ENCODE measurements at places on chromosomes 1 and 21.
A peak's percentile ranks its signal among the peaks of the same experiment; 100 is the strongest.

DNA sequence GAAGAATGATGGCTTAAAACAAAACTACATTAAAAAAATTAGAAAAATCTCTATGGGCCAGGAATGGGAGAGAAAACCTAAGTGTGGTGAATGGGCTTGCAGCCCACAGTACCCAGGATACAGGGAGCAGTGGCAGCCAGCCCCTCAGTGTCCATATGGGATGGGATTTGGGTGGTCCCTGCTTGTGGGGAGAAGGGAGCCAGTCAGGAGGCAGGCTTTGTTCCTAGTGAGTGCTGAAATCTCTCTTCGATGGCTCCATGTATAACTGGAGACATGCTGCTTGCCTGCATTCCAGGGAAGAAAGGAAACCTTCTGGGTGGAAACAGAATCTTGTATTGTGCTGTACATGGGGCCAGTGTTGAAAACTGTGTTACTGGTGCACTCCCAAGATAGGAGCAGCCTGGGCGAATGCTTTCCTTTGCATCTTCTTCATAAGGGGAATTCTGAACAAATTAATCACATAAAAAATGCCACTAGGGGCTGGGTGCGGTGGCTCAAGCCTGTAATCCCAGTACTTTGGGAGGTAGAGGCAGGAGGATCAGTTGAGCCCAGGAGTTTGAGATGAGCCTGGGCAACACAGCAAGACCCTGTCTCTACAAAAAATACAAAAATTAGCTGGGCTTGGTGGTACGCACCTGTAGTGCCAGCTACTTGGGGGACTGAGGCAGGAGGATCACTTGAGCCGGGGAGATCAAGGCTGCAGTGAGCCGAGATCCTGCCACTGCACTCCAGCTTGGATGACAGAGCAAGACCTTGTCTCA lies 36.0 kb downstream of the PTPRU start:
- H3K27me3 ChIP-seq, result peaks cover 2% of the 10 kb centered on the region
- no peak overlapping the region for H3K27ac ChIP-seq
- no peak for DNase-seq
- no peaks in the 10 kb centered on the region for H3K36me3 ChIP-seq
- no peaks in the 10 kb centered on the region for H3K4me1 ChIP-seq
- H3K4me3 ChIP-seq, result no peak overlapping the region

GRCh38 chr1:221336126-221336525 lies 405.8 kb downstream of the DUSP10 start:
- H3K36me3 ChIP-seq, result no peaks in the 10 kb centered on the region
- H3K27me3 ChIP-seq, result no peaks in the 10 kb centered on the region
- no peak overlapping the region for H3K27ac ChIP-seq
- no peak for DNase-seq
- no peaks in the 10 kb centered on the region for H3K4me1 ChIP-seq

DNA sequence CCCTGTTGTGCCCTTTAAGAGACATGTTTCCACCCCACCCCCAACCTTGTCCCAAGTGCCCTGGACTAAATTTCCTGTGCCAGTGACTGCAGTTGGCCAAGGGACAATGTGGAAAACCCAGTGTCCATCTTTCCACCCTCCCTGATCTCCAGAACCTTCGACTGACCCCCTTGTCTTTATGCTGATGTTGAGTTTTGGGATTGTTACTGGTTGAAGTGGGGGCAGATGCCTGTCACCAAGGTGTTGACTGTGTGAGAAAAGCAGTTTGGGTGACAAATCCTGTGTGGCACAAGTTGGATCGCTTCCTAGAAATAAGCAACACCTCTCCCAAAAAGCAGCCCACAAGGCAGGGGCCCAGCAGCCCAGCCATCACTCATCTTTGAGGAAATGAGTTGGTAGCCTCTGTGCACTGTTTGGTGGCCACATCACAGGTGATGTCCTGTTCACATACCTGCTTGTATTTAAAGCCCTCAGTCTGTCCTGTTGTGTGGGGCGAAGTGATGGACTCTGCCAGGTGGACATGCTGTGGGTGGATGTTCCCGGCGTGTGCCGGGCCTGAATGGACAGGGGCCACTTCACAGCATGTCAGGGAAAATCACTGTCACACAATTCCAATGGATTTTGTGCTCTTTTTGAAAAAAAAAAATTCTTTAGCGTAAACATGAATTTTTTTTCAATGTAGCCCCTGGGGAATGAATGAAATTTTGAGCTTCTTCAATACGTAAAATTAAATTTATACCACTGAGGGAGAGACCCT lies 6.6 kb upstream of the MIIP start:
- H3K27me3 ChIP-seq, result no peaks in the 10 kb centered on the region
- H3K27ac ChIP-seq, result no peak overlapping the region
- no peaks in the 10 kb centered on the region for H3K4me1 ChIP-seq

- DNase-seq, result no peak
- peaks cover 4% of the 10 kb centered on the region for H3K27me3 ChIP-seq
- no peaks in the 10 kb centered on the region for H3K4me1 ChIP-seq
- no peak overlapping the region for H3K27ac ChIP-seq
- no peaks in the 10 kb centered on the region for H3K36me3 ChIP-seq
Measured at GRCh38 chr1:22339237-22339636, 112.4 kb upstream of the ZBTB40 start.

DNA sequence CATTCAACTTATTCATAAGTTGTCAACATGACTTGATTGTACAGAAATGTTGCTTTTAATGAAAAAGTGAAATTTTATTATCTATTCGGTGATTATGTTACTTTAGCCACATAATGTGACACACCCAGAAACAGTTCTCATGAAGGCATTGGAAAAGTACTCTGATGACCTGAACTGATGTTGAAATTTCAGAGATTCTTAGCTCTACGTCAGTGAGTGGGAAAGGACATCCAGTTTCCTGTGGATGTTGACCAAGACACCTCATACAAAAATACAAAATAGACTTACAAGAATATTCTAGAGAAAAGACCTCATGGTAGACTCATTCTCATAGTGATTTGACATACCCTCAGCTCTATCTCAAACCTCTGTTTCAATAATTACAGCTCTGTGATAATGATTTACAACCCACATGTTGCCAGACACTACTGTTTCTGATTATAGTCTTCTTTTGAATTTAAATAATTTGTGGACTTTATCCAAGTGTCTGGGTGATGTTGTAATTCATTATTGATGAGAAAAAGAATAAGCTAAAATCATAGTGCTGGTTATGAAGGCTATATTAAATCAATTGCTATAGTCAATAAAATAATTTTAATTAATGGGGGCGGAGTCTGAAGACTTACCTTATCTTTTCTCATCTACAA lies 37.3 kb downstream of the KCNK2 start:
- DNase-seq, result no peak
- H3K36me3 ChIP-seq, result no peaks in the 10 kb centered on the region
- no peaks in the 10 kb centered on the region for H3K4me1 ChIP-seq
- no peak overlapping the region for H3K4me3 ChIP-seq
- H3K27ac ChIP-seq, result no peak overlapping the region

DNA sequence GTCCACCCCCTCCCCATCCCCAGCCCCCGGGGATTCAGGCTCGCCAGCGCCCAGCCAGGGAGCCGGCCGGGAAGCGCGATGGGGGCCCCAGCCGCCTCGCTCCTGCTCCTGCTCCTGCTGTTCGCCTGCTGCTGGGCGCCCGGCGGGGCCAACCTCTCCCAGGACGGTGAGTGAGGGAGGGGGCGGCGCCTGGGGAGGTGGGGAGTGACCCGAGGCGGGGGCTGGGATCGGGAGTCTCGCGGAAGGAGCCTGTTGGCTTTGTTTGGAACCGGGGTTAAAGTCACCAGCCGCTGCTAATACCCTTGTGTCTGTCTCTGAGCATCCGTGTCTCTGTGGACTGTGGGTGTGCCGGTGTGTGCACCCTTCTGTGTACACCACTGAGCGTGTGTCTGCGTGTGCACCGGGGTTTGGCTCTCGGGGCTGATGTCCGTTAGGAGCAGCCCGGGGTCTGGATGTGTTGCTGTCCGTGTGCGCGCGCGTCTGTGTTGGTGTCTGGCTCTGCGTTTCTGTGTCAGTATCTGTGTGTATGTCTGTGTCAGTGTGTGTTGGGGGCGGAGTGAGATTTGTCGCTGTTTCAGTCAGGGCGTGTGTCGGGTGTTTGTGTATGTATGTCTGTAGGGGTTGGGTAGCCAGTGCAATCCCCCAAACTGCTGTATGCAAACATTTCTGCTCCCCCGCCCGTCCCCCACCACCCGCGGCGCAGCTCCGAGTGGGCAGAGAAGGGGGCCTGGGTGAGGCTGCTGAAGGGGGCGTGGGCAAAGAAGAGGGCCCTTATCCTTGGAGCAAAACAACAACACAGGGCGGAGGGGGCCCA lies 480 bp downstream of the CADM3 start:
- no peak overlapping the region for H3K4me3 ChIP-seq
- H3K27ac ChIP-seq, result no peak overlapping the region
- H3K4me1 ChIP-seq, result peaks cover 6% of the 10 kb centered on the region
- H3K27me3 ChIP-seq, result peaks cover 27% of the 10 kb centered on the region
- no peak for DNase-seq

DNA sequence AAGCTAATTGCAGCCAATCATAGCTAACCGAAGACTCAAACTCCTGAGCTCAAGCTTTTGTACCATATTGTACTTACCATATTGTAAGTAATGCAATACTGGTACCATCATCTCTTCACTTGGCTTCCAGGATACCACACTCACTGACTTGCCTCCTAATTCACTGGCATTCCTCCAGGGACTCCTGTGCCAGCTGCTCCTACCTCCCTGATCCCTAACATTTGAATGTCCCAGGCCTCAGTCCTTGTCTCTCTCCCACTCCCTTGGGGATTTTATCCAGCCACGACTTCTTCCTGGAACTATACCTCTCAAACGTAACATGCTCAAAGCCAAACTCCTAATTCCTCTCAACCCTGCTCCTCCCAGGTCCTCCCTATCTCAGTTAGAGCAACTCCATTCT lies 33.8 kb downstream of the USP48 start:
- no peak for DNase-seq
- H3K27ac ChIP-seq, result no peak overlapping the region
- H3K27me3 ChIP-seq, result no peaks in the 10 kb centered on the region
- no peak overlapping the region for H3K4me3 ChIP-seq
- peaks cover 45% of the 10 kb centered on the region for H3K36me3 ChIP-seq

DNA sequence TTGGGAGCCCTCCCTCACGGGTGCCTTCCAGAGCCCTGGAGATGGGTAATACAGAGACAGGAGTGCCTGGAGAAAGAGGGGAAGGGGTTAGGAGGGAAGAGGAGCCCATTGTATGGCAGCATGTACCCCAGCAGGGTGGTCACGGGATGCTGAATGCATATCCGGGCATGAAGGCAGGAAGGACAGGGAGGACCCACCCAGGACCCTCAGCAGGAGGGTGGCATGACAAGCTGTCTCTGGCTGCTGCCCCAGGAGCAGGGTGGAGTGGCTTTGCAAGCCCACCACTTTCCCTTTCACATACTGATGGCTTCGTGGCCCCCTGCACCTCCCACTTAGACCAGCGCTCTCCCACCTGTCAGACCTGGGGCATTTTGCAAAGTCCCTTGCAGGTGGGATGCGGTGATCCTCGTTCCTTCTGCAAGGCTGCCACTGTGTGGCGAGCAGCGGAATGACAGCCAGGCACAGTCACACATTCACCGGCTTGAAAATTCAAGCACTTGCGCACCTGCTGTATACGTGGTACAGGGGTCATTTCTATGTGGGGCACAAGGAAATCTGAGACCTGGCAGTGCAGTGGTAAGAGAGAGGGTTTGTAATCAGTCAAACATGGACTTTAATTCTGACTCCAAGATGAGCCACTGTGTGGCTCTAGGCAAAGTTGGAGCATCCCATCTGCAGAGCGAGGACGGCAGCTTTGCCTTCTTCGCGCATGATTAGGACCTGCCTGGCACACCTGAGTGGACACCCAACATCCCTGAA lies 53.2 kb upstream of the TMEM51 start:
- H3K27me3 ChIP-seq, result peaks cover 12% of the 10 kb centered on the region
- DNase-seq, result peak; percentile 67
- peaks cover 11% of the 10 kb centered on the region for H3K4me1 ChIP-seq
- H3K4me3 ChIP-seq, result no peak overlapping the region
- no peak overlapping the region for H3K27ac ChIP-seq

DNA sequence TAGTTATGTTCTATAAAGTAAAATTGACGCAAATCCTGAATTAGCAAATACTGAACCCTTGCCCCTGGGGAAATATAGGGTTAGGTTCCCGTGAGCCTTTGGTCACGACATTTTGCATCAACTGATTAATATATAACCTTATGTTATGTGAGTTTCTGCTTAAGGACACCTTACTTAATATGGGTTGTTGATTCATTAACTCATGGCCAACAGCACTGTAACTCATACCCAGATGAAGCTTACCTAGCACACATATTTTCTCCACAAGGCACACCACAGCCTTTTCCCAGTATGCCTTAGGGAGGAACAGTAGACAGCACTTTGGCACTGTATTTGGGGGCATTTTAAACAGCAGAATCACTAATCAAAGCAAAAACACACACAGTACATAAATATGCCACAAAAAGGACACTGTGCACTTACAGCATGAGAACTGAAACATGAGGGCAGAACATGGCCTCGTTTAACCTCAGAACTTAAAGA lies 15.1 kb downstream of the INAVA start:
- H3K27me3 ChIP-seq, result no peaks in the 10 kb centered on the region
- H3K4me3 ChIP-seq, result no peak overlapping the region
- peaks cover 14% of the 10 kb centered on the region for H3K4me1 ChIP-seq
- no peak for DNase-seq
- no peak overlapping the region for H3K27ac ChIP-seq

- H3K27ac ChIP-seq, result no peak overlapping the region
- no peaks in the 10 kb centered on the region for H3K27me3 ChIP-seq
- no peak for DNase-seq
- no peaks in the 10 kb centered on the region for H3K4me1 ChIP-seq
Measured at GRCh38 chr1:224747578-224747977, 131.5 kb downstream of the CNIH3 start.

GRCh38 chr21:18893406-18893805 lies 489.8 kb upstream of the TMPRSS15 start:
- H3K27me3 ChIP-seq, result no peaks in the 10 kb centered on the region
- no peaks in the 10 kb centered on the region for H3K4me1 ChIP-seq
- no peaks in the 10 kb centered on the region for H3K36me3 ChIP-seq
- no peak for DNase-seq
- H3K4me3 ChIP-seq, result no peak overlapping the region

DNA sequence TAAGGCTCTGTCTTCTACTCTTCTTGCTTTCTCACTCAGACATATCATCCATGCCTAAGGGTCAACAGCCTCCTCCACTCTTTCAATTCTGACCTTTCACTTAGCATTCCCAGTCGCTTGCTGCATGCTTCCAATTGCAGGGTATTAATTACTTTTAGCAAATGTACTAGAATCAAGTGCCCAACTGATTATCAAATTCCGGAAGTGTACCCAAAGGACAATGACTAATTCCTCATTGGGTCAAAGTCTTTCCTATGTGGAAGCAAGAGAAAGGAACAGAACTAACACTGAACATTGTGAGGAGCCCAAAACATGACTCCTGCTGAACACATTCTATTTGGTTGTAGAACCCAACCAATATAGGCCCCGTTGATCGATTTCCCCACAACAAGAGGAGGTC lies 101.8 kb downstream of the APP start:
- no peaks in the 10 kb centered on the region for H3K27me3 ChIP-seq
- no peak overlapping the region for H3K4me3 ChIP-seq
- no peak for DNase-seq
- H3K27ac ChIP-seq, result no peak overlapping the region
- H3K4me1 ChIP-seq, result no peaks in the 10 kb centered on the region

GRCh38 chr1:75539230-75540116 lies 71.4 kb downstream of the SLC44A5 start:
- H3K4me3 ChIP-seq, result no peak overlapping the region
- H3K27me3 ChIP-seq, result no peaks in the 10 kb centered on the region
- no peaks in the 10 kb centered on the region for H3K4me1 ChIP-seq
- H3K27ac ChIP-seq, result no peak overlapping the region

- no peaks in the 10 kb centered on the region for H3K36me3 ChIP-seq
- no peak for DNase-seq
- no peaks in the 10 kb centered on the region for H3K4me1 ChIP-seq
- H3K4me3 ChIP-seq, result no peak overlapping the region
Measured at GRCh38 chr1:29409616-29410015, 173.3 kb downstream of the PTPRU start.

Measured in natural killer cell (primary cell).